Fibroblast of the aortic adventitia (primary cell): ENCODE measurements at places on chromosomes 5 and 9.
A peak's percentile ranks its signal among the peaks of the same experiment; 100 is the strongest.

GRCh38 chr9:97961361-97961760 lies 21.8 kb upstream of the ANP32B start:
- DNase-seq, result no peak

- peak; percentile 18 for DNase-seq
Observed at GRCh38 chr9:137116728-137117127, 2.2 kb upstream of the DPP7 start.

GRCh38 chr9:113493203-113493520 lies 29.6 kb downstream of the RGS3 start:
- no peak for DNase-seq

GRCh38 chr9:135494791-135495559 lies 5.5 kb upstream of the MRPS2 start:
- no peak for DNase-seq

DNA sequence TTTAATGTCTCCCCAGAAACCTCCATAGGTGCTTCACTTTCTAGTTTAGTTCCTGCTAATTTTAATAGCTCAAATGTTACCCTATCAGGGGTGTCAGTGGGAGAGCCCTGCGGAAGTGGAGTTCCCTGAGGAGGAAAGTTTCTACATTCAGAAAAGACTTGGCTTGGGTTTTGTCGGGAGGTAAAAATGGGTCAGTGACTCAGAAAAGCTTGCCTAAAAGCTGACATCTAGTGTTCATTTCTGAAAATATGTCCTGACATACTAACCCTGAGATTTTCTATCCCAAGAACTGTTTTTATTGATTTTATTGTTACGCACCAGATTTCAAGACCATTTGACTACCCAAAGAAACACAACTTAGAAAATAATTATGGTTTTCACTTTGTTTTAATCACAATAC lies 40.9 kb upstream of the GLDC start:
- peak; percentile 68 for DNase-seq

DNA sequence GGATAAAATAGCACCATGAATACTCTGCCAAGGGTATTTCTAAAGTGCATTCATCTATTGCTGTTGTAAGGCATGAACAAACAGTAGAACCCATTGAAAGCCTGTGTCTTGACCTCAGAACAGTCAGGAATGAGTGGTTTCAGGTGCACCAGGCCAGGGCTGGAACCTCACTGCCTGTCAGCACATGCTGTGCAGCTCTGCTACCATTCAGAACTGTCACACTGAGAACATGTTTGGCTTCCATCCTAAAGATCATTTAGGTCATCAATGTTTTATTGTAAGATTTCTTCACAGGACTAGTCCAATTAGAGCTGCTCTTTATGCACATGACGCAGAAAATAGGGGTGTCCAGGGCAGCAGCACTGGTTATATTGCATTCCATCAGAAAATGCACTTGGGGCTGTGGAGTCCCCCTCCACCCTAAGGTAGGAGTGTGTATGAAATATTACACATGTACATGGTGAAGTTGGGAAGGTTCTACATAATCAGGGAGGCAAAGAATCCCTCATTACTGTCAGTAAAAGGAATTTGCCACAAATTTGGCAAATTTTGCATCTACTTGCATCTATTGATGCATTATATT lies 408.0 kb downstream of the CTNND2 start:
- no peak for DNase-seq

DNA sequence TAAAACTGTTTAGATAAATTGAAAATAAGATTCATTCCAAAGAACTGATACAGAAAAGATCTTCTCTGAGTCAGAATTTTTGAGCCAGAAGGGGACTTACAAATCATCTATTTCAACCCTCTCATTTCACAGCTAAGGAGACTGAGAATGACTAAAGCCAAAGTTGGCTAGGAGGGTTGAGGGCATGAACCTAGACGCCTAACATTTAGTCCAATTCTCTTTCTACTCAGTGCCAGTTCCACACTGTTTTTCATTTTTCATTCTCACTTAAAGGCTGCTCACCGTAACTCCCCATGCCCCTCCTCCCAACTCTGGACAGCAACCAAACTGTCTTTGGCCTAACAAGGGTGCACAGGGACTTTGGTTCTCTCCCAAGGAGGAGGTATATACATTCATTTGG lies 364.0 kb downstream of the NDUFS4 start:
- DNase-seq, result peak; percentile 38

DNA sequence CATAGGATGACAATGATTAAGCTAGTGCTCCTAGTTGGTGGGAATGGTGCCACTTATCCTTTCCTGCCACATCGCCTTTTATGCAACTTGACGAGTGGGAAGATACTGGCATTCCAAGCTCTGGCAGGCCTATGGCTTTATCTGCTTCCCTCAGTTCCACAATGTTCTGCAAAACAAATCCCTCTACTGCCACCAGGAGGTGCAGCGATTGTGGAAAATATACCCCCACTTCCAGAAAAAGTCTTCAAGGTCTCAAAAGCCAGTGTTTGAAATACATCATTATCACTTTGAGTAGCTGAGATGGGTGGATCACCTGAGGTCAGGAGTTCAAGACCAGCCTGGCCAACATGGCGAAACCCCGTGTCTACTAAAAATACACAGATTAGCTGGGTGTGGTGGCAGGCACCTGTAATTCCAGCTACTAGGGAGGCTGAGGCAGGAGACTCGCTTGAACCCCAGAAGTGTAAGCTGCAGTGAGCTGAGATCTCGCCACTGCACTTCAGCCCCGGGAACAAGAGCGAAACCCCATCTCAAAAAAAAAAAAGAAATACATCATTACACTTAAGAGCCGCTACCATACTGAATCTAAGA lies 3.4 kb downstream of the CLINT1 start:
- DNase-seq, result peak; percentile 78

DNA sequence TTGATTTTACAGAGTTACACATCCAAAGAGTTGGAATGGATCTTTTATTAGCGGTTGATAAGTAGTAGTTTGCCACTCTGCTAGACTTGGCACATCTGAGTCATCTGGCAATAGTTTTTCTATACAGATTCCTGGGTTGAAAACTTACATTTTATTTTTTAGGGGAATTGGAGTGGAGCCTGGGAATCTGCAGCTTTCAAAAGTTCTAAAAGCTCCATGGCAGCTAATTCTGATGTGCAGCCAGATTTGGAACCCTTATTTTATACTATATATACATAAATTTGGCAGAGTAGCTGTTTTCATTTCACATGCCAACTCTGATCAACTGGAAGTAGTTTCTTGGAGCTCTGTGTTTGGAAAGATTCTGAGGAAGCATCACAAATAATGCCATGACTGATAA lies 715.5 kb downstream of the TLR4 start:
- DNase-seq, result no peak

DNA sequence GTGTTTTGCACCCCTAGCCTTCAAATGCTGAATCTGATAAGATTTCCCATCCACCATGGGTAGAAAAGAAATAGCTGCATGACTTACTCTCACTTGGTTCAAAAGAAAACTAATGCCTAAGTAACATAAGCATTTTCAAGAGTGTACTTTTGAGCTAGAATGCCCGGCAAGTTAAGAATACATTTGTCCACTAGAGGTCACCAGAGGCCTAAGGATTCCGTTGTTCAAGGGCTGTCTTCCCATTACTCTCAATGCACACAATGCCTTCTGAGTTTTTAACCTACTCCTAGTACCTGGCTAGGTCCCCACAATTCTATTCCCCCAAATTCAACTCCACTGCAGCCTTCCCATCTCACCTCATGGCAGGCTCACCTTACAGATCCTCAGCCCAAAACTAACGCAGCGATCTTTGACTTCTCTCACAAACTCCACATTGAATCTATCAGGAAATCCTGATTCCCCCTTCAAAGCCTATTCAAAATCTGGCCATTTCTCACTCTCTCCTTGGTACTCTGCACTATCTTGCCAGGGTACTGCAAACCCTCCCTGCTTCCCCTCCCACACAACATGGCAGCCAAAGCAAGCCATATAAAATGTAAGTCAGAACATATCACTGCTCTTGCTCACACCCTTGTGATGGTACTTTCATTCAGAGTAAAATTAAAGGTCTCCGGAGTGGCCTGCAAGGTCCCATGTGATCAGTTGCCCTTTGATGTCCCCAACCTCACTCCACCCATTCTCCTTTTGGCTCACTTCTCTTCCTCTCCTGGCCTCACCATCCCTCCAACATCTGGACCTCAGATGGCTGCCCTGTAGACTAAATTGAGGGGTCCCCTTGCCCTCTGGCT lies 13.4 kb downstream of the OXCT1 start:
- DNase-seq, result peak; percentile 86
